ENCODE measurements at places on chromosomes 7 and 10.

GRCh38 chr10:51273574-51273973 is 199.3 kb downstream of the PRKG1 start:
- no peak for DNase-seq

DNA sequence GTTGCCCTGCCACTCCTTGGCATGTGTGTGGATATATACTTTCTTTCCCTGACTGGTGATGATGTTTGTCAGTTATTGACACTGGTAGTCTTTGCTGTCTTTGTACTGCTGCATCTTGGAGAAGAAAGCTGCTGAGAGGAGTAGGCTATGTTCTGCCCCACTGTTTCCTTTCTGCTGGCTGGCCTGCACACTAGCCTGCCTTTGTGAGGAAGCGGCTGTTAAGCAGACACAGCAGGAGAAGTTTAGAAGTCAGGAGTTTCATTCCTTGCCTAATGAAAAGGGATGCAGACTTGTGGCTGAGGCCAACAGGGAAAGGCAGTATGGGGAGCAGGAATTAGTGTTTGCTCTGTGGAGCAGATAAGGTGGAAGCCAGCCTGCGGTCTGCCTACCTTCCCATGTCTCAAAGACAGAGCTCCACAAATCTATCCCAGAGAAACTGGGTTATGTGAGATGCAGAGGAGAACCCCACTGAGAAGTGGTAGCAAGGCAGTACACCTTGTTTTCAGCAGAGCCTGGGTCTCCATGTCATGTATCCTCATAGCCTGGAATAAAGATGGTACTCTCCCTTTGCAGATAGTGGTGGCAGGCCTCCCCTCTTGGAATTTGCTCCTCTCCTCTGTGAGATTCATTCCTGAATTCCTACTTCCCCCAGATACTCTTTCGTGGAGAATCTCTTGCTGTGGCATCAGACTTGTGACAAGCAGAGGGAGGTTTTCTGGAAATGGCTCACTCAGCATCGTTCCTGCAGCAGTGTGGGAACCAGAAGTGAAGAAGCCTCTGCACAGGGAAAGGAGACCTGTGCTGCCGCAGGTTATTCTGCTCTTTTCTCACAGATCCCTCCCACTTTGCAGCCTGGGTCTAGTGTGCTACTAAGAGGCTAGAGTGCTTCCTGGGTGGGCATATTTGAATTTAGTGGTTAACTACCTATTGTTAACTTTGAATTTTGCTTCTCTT is 130.2 kb downstream of the LRRC4 start:
- DNase-seq: no peak

DNA sequence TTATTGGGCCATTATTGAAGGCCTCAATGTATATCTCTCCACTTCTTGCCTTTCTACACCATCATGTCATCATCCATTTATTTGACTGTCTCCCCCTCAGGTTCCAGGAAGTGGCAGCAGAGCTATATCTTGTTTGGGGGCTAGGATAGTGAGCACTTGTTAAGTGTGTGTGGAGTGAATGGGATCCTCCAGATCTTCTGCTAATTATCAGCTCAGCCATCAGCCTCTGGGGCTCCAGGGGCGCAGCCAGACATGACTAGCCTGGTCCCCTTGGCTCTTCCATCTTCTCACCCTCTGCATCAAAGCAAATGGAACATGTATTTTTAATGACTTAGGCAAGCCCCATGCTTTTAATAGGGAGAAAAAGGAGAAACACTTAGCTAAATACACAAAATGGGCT is 176.5 kb downstream of the ARHGAP12 start:
- no peak for DNase-seq

- DNase-seq: peak; percentile 9
These were observed 873 bp downstream of the PRKAR2B start for GRCh38 chr7:107045195-107045960.

DNA sequence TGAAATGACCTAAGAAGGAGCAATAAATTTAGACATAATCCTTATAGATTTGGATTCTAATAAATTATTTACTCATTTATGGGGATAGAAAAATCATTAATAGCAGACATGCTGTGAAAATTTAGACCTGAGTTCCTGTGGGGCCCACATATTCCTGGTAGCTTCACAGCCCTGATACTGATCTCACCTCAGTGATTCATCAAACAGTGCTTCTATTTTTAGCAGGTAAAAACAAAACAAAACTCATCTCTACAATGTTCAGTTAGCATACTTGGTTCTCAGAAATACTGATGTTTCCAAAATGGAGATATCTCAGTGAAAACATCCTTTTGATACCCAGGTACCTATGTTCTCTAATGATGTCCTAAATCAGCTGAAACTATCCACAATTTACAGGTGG is 841.1 kb upstream of the SORCS1 start:
- DNase-seq: no peak

DNA sequence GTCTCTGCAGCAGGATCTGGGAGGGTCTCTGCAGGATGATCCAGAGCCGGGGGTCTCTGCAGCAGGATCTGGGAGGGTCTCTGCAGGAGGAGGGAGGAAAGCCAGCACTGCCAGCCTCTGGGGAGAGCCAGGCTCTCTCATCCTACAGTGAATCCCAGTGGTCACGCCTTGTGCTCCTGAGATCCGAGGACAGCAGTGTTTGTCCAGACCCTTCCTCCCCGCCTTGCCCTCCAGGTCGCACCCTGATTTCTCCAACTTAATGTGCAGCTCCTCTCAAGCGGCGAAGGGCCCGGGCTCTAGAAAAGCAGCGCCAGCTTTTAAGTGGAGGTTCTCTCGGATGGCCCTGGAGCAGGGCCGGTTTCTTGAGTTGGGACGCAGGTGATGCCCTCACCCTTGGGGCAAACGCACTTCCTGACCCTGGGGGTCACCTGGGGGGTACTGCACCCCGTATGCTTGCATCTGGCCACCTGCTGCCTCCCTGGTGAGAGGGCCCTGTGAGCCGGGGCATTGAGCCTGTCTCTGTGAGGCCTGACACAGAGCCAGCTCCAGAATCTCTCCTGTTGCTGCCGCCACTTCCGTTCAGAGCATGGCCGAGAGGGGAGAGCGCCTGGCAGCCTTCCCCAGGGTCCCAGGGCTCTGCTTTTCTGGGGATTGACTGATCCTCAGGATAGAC is 111.6 kb downstream of the ACTR3B start:
- DNase-seq: no peak

DNA sequence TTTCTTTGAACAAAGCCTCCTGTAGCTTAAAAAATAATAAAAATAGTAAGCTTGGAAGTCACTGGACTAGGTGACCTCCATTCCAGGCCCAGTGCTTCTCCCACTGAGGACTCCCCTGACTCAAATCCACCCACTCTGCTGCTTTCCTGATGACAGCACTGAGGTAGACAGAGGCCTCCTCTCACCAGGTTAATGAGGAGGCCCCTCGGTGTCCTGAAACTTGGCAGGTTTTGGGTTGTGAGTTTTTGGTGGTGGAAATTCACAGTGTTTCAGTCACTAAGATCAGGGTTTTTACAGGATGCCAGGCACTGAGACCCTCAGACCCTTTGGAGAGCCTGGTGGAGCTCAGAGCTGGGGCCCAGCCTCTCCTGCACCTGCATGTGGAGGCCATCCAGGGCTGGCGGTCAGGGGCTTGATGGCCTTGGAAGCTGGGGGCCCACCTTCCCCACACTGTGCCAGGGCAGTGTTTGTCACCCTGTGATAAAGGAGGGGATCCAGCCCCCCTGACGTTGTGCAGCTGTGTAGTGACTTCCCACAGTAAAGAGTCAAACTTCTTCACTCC is 19.1 kb downstream of the TSPAN14 start:
- DNase-seq: no peak

GRCh38 chr10:32516567-32517495 is 70.9 kb downstream of the CCDC7 start:
- no peak for DNase-seq

DNA sequence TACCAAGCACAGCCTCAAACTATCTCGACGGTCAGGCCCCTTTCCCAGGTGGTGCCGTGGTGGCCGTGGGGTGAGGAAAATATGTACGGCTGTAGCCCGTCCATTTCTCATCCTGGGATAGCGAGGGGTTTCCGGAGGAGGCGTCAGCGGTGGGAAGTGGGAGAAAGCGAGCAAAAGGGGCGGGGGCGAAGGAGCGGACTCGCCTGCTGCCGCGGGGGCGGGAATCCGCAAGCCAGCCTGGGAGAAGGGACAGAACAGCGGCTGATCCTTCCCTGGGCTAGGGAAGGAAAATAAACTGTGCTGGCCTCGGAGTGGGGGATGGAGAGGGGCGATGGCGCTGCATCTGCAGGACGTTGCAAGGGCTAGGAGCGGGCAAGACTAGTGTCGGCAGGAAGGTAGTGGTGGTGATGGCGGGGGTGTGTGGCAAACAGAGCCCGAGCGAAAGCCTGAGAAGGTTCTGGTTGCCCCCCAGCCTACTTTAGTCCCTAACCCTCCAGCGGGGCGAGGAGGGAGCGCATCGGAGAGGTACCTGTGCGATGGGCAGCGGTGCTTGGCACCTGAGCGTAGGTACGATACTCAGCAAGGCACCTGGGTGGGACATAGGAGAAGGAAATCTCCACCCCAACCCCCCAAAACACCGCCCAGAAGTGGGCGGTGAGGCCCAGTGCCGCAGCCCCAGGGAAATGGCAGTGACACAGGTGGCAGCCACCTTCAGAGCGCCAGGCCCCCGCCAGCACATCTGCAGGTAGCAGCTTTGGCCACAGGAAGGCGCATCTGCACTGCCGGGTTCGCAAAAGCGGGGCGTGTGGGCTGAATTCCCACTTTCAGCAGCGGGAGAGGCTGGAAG is 49.9 kb upstream of the STEAP1B start:
- peak; percentile 61 for DNase-seq

GRCh38 chr10:111984057-111984456 is 199.5 kb downstream of the GPAM start:
- no peak for DNase-seq

DNA sequence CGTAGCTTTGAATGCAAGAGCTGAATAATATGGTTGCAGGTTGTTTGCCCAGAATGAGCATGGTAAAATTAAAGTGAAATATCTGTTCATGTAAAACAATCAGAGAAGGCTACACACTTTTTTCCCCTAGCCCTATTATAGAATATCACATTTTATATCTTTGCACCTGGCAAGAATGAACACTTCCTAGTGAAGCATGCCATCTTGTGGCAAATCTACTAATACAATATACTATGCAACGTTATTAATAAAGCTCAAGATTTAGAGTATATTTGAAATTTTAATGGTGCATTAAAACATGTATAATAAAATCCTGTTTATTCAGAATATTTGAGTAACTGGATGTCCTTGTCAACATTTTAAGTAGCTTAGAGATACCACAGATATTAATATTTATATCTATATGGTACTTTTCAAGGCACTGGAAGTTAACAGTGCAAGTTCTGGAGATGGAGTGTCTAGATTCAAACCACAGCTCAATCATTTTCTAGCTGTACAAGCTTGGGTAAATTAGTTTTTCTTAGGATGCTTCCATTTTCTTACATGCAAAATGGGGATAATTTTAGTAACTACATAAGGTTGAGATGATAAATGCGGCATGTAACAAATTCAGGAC is 643.1 kb upstream of the SEMA3D start:
- DNase-seq: no peak

GRCh38 chr10:49592726-49593563 is 17.2 kb upstream of the SLC18A3 start:
- DNase-seq: peak; percentile 82

GRCh38 chr10:20473023-20473760 is 423.9 kb downstream of the NEBL start:
- DNase-seq: no peak

DNA sequence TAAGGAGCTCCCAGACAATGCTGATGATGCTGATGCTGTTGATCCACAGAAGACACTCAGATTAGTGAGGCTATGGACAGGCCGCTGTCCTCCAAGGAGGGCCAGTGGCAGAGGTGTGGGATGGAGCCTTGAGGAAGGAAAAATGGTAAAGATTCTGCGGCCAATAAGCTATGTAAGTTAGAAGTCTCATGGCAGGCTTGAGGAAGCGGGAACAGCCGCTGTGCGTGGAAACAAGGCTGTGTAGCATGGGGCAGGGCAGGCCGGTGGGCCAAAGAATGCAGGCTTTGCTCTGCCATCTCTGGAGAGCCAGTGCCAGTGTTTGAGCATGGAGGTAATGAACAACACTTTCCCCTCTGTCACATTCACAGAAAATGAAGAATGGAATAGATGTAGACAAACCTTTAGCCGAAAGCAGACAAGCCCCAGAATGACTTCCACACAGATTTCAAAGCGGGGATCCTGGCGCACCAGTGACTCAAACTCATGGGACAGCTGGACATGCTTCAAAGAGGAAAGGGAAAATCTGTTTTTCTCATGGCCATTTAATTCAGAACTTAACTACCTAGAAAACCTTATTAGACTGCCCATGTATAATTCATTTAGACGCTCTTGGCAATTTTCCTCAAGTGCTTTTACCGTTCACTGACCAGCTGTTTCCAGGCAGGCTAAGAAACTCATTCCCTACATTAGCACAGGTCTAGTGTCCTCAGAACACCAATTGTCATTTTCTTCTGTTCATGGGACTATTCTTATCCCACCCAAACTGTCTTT is 16.9 kb upstream of the FIGNL1 start:
- DNase-seq: no peak

DNA sequence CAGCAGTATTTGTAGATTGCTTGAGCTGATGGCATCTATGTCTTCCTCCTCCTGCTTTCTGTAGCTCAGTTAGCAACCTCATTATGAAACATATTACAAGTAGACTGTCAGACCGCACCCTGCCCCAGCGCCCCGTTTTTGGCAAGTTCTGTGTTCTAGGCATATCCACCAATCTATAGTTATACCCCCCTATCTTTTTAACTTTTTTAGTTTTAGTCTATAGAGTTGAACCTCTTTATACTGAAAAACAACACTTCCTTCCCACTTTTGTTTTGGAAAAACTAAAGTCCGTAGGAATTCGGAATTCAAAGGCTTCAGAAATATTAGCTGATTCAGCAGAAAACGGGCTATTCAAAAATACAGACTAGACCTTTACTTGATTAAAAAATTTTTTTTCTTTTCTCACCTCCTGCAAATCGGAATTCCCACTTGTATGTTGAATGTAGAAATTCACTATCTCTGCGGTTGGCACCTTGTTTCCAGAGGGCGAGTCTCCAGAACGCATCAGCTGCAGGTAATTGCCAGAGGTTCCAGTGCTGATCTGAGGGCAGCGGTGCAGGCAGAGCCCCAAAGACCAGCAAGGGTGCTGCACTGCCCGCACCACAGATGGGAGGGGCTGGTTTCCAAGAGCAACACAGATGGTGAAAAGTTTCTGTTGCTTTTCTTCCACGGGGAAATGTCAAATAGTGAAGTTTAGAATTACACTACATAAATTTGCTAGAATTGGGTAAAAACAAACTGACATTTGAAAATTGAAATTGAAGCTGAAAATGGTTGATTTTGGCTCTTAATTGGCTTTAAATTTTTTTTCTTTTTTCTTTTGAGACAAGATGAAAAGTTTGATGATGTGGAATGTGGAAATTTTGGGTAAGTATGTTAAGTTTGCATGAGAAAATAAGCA is 2.2 kb upstream of the FZD8 start:
- peak; percentile 27 for DNase-seq

- no peak for DNase-seq
These were observed 8.4 kb downstream of the SEM1 start for GRCh38 chr7:96701258-96701657.

All from GM13976 (cell line).